HCEC 1CT (cell line): ENCODE measurements at places on chromosomes 11 and 22.

DNA sequence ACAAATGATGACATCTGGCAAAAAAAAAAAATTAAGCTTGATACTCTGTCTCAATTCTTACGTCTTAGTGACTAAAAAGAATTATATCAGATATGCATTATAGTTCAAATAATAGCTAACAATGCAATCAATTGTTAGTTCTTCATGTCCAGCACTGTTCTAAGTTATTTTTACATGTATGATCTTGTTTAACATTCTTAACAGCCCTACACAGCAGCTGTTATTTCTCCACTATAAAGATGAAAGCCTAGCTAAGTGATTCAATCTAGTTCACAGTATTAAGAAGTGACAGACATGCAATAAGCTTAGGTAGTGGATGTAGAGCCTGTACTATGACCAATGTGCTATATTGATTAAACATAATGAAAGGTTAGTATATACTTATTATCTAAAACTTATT lies 4.1 kb downstream of the ZNF214 start:
- no peak for DNase-seq

- peak; percentile 54 for DNase-seq
These were observed 61.4 kb upstream of the PTPRJ start for GRCh38 chr11:47918882-47919495.

DNA sequence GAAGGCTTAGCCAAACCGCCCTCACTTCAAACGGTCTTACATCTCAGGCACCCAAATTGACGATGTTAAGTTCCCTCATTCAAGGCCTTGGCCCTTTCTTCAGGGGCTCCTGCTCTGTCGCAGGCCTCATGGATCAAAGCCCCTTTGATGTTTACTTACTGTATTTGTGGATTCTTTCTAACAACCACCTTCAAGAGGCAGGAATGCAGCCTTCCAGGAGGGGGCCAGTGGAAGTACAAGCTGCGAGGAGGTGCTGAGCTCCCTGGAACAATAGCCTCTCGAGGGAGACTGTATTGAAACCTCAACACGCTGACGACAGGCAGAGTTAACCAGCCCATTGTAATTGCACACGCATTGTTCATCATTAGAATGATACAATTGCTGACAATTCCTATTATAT lies 209.1 kb downstream of the ST3GAL4 start:
- no peak for DNase-seq

DNA sequence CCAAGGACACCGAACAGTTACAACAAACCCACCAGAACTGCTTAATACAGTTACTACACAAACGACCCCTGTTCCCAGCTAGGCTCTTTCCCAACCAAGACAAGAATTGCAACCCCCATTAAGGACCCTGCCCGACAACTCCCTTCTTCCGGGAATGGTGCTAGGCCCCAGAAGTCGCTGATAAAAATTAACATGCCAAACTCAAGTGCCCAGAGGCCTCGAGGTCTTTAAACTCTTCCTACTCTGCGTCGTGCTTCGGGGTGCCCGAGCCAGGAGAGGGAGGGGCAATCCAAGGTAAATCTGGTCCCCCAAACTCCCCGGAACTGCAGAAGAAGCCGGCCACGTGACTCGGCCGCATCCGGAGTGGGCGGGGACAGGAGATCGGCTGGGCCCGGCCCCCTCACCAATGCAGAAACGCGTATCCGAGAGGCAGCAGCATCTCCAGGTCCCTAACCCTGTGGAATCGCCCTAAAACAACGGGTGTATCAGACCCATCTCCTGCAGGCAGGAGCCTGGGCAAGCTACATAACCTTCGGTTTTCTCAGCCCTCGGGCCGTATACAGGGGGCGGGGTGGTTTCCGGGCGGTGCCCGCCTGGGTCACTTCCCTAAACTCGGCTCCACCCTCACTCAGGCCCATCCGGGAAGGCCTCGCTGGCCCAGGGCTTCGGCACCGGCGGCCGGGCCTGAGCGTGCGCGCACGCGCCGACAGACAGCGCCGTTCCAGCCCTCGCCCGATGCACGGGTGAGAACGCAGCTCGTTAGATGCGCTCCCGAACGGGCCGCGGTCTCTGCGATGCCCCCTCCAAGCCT lies 1.1 kb downstream of the CFL1 start:
- peak; percentile 66 for DNase-seq

DNA sequence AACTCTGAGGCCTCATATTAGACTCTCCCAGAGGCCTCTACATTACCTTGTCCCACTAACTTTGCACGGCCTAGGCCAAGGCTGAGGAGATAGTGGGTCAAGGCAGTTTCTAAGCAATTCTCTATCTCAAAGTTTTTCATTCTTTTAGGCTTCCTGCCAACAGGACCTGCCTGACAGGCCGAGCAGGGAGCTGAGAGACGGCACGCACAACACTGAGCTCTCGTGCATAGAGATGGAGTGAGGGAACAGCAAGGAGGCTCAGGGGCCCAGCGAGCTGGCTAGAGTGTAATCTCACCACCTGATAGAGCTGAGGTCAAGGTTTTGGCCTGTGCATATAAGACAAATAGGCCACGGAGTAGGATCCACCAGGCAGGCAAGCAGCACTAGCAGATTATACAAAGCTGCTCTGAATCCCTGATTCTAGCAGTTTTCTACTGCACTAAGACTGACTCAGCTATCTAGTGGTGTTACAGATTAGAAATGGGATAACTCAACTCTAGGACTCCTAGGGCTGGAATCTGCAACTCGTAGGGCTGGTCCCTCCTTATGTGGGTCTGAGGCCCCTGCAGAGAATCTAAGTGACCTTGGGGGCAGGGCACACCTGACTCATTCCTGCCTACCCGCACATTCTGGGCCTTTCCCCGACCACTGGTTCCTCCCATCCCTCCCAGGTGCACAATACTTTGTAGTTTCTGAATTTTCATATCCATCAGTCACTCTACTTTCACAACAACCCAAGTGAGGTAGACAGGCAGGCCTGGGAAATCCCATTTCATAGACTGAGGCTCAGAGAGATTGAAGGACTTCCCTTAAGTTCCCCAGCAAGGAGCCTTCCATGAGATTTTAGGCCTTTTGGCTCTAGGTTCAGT lies 1.7 kb downstream of the CYB5R2 start:
- no peak for DNase-seq

- peak; percentile 50 for DNase-seq
These were observed 194.1 kb downstream of the IGLL1 start for GRCh38 chr22:23385678-23386631.

- no peak for DNase-seq
These were observed 177.1 kb upstream of the RAG2 start for GRCh38 chr11:36775130-36775529.

DNA sequence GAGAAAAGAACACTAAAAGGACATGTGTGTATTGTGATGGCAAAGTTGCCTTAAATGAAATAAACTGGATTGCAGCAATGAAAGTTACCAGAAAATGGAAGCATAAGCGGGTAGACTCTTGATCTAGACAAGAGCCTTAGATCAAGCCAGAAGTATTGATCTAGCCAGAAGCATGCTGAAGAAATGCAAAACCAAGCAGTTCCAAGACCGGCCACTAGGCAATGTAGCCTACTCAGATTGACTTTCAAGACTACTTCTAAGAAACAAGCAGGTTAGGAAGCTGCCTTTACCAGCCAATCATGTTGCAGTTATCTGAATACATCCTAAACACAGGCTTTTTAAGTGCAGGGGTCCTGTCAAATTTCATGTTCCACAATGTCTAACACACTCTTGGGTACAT lies 54.6 kb downstream of the KCNA4 start:
- DNase-seq: no peak

- DNase-seq: no peak
These were observed 17.9 kb downstream of the RBM4B start for GRCh38 chr11:66659763-66660162.

- peak; percentile 100 for DNase-seq
These were observed at the start of gene ZBTB3 for GRCh38 chr11:62753736-62754603. Gene ZBTB3, minus strand, starts transcription at chr11:62754160. Its CDS starts 496 bp downstream, at chr11:62753664.

DNA sequence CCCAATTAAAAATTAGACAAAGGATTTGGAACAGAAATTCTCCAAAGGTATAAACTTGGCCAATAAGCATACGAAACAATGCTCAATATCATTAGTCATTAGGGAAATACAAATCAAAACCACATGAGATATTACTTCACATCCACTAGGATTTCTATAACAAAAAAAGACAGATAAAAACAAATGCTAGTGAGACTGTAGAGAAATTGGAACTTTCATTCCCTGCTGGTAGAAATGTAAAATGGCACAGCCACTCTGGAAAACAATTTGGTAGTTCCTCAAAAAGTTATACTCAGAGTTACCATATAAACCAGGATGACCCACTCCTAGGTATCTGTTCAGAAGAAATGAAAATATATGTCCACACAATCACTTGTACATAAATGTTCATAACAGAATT lies 71.6 kb downstream of the RPL27A start:
- DNase-seq: peak; percentile 56

DNA sequence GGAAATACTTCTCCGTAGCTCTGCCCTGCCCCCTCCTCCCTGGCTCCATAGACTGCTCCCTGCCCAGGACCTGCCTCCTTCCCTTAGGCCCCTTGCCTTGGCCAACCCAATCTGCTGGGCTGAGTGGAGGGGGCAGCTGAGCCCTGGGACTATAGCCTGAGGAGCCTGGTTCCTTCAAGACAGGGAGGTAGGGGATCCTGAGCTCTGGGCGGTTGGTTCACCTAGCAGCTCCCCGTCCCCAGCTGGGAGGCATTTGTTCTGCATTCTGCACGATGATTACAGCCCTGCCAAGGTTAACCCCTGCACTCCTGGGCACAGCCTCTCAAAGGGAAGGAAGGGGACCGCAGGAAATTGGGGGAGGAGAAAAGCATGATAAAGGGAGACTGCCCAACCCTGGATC lies 3.6 kb upstream of the CDC42EP1 start:
- no peak for DNase-seq

GRCh38 chr11:46273511-46274205 lies 3.8 kb upstream of the CREB3L1 start:
- peak; percentile 51 for DNase-seq

GRCh38 chr11:14370496-14370895 lies 11.5 kb upstream of the RRAS2 start:
- DNase-seq: no peak

- peak; percentile 14 for DNase-seq
These were observed 4.4 kb upstream of the DAGLA start for GRCh38 chr11:61675826-61676225.

- DNase-seq: peak; percentile 37
These were observed 42.1 kb upstream of the CRTAM start for GRCh38 chr11:122796128-122796717.

DNA sequence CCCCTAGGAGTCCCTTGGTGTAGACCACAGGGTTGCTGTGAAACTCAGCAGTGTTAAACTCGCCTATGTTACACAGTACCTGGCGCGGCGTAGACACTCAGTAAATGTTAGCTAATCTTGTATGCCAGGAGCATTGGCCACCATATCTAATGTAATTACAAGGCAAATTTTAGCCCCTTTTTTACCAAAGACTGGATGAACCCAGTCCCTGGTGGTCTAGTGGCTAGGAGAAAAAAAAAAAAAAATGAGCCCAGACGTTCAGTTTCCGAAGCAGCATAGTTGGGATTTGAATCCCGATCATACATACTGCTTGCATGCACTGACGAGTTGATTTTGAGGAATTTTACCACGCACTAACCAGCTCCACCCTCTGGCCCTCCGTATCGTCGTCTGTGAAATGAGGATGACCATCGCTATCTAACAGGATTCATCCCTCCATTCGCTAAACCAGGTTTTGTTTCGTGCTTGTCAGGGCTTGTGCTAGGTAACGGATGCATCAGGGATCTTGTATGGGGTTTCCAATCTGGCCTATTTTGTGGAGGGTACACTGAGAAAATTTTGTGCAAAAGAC lies 688 bp downstream of the PTS start:
- DNase-seq: peak; percentile 17

DNA sequence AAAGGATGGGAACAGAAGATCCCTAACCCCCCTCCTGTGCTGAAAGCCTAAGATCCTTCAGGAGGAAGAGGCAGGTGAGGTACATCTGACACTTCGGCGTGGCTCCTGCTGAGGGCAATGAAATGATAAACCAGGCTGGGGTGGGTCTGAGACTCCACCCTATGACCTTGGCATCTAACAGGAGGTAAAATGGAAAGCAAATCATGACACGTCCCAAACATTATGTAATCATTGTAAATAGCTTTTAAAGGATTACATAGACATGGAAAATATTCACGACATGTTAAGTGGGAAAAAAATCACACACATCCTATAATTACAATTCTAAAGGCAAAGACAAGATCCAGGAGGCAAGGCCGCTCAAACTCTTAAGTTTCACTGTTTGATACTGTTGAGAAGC lies 70.5 kb downstream of the LINC01488 start:
- no peak for DNase-seq

DNA sequence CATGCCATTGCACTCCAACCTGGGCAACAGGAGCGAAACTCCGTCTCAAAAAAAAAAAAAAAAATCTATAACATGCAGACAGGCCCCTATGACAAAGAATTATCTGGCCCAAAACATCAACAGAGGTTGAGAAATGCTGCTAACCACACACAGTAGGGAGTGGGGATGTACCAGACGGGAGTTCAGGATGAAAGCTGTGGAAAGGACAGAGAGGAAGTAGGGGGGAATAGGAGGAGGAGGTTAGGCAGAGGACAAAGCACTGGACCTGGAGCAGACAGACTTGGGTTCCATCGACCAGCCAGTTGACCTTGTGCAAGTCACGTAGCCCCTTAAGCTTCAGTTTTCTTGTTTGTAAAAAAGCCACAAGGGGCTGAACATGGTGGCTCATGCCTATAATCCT lies 12.5 kb downstream of the LRP4 start:
- no peak for DNase-seq

DNA sequence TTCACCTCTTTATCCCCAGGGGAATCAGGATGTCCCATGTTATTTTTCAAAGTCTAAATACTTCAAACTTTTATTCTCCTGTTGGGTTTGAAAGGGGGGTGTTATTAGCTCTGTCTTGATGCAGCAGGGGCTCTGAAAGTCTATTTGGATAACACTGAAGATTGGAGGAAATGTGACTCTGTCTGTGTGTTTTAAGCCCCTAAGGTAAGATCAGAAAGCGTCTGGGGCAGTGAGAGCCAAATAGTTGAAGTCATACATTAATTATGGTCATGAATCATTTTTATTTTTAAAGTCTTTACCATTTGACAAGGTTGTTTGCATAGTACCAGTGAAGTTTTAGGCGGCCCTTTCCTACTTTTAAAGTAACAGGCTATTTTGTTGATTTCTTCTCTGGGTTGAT lies 139.0 kb downstream of the UVRAG start:
- no peak for DNase-seq

- DNase-seq: no peak
These were observed 10.4 kb upstream of the EMID1 start for GRCh38 chr22:29195118-29195963.

- no peak for DNase-seq
These were observed 34.5 kb upstream of the LYVE1 start for GRCh38 chr11:10602945-10603344.

GRCh38 chr22:30421695-30422480 lies 3.7 kb upstream of the MTFP1 start:
- no peak for DNase-seq

DNA sequence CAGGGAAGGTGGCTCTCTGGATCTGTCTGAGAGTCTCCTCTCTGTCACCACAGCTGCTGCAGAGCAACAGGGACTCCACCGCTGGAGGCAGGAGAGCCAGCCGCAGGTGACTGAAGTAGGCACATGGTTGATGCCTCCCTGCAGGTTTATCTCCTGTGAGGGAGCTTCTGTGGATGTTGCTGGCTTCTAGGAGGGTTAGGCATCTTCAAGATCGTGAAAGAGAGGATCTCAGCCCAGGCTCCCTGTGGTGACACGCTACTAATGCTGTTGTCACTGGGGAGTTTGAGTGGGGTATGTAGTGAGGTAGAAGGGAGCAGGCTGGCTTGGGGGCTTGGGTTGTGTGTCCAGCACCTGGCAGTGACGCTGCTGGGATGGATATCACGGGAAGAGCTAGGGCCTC lies 34.1 kb downstream of the DAGLA start:
- no peak for DNase-seq
